ENCODE measurements at places on chromosomes 6 and 20. TPM values are rescaled to one million over a fixed set of nuclear protein-coding genes. Genes with fewer than 3 reads are reported as not detected.

DNA sequence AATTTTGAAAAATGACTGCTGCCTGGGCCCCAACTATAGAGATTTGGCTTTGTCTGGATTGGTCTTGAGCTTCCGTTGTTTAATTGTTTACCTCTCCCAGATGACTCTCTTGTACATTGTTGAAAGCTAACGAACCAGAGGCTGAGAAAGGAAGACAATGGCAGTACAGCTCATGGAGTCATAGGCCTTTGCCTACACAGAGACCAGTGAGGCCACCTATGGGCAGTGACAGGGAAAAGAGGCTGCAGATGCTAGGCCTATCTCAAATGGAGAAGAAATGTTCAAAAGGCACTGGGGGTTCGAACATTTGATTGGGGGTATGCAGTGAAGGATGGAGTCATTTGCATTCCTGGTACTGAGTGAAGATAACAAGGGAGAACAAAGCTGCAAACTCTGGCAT lies 29.1 kb downstream of the OPN5 start:
- DNase-seq = no peak

DNA sequence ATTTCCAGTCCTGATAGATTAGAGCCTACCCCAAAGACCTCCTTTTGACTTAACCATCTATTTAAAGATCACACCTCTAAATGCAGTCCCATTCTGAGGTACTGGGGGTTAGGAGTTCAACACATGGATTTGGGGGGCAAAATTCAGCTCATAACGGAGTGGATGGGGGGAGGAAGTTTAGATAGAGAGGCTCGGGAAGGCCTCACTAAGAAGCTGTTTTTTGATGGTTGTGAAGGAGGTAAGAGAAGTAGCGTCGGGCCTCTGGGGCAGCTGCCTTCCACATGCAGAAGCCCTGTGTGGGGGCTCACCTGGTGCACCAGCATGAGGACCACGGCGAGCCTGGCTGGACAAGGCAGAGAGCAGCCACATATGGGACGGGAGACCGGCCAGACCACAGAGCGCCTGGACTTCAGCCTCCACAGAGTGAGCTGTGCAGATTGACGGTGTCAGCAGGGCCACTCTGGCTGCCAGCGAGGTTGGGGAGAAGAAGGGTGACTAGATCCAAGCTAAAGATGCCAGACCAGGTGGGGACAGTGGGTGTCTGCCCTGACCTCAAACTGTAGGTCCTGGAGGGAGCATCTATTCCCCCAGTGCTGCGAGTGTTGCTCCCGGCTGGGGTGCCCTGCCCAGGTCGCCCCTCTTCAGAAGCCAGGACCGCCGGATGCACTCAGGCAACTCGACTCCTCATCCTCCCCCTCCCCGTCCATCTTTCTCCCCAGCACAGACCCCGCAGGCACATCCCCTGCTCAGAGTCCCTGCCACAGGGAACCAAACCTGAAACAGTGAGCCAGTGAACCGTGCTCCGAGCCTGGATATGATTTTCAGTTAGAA lies 5.1 kb upstream of the SYNJ2 start:
- DNase-seq = no peak

DNA sequence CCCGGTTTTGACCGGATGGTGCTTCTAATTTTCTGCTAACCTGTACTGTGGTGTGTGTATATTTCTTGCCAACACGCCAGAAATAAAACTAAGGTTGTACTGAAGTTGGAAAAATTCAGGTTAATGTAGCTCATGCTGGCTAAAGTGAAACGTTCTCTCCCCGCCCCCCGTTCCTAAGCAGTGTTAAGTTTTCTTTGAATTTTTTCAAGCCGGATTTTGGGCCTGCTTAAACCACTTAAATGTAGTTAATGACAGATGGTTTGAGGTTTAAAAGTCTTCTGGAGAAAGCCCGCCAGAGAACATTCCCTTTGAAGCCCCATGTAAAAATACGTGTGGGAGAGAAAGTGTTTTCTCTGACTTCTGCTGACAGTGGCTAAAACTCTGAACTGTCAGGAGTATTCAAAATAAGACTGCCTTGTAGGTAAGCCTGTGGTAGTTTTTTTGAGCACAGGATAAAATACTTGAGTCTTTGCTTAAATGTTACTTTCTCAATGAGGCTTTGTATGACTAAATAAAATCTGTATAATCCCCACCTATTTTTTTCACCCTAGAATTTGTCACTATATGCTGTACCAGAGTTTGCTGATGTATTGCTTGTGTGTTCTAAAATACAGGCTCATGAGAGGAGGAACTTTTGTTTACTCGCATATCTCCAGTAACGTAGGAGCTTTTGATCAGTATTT lies 101.3 kb downstream of the OR2B2 start:
- DNase-seq = no peak

- DNase-seq = no peak
These were observed 333.3 kb upstream of the HSF2 start for GRCh38 chr6:122066200-122066599.

The THBS2 gene
- total RNA-seq = not detected

- no peak for DNase-seq
These were observed 144.9 kb downstream of the SH3BGRL2 start for GRCh38 chr6:79776076-79776475.

GRCh38 chr6:121157906-121158305 lies 176.4 kb downstream of the TBC1D32 start:
- no peak for DNase-seq

The MAP7 gene
- 0.63 TPM for total RNA-seq

Data from B cell (primary cell).